Smooth muscle cell of the coronary artery (primary cell): ENCODE measurements at places on chromosomes 3 and 15. TPM values are rescaled to one million over a fixed set of nuclear protein-coding genes. Genes with fewer than 3 reads are reported as not detected.

Gene ADGRG7
- 0.12 TPM in 1 of 2 replicates, not detected in the other for total RNA-seq

Gene AMOTL2
- total RNA-seq, result 71.3 and 116 TPM in 2 replicates

Gene RASGRP1
- under 0.01 and 0.08 TPM in 2 replicates for total RNA-seq

Gene EPHB3
- total RNA-seq, result 3.0 and 9.4 TPM in 2 replicates

Gene LARP6
- 49.7 and 61.9 TPM in 2 replicates for total RNA-seq

Gene FBXL22
- 0.53 TPM in 1 of 2 replicates, not detected in the other for total RNA-seq

Gene DAG1
- 19.3 and 38.8 TPM in 2 replicates for total RNA-seq

Gene FBN1
- 1,221 and 1,470 TPM in 2 replicates for total RNA-seq

Gene CALML4
- 0.90 and 2.0 TPM in 2 replicates for total RNA-seq

Gene IL1RAP
- total RNA-seq, result 15.9 and 18.2 TPM in 2 replicates

Gene SHF
- 1.3 and 1.7 TPM in 2 replicates for total RNA-seq

Gene ZNF385D
- 0.08 and 0.47 TPM in 2 replicates for total RNA-seq

Gene CCDC13
- 0.23 and 0.47 TPM in 2 replicates for total RNA-seq

Gene ETFA
- total RNA-seq, result 127 and 142 TPM in 2 replicates

Gene SCAANT1
- total RNA-seq, result not detected in 2 replicates

Gene CSK
- 21.3 and 22.6 TPM in 2 replicates for total RNA-seq

Gene DOCK3
- total RNA-seq, result 0.12 and 0.15 TPM in 2 replicates

Gene GAP43
- total RNA-seq, result 0.70 and 5.1 TPM in 2 replicates

Gene MED12L
- total RNA-seq, result 0.30 and 0.70 TPM in 2 replicates

Gene MYH15
- total RNA-seq, result 0.15 and 1.1 TPM in 2 replicates

Gene CHRD
- 0.08 and 1.4 TPM in 2 replicates for total RNA-seq

Gene PLA2G4B
- 0.53 and 1.6 TPM in 2 replicates for total RNA-seq

Gene ZNF620
- 0.83 and 1.3 TPM in 2 replicates for total RNA-seq
